ENCODE measurements at places on chromosomes 3 and 15.

DNA sequence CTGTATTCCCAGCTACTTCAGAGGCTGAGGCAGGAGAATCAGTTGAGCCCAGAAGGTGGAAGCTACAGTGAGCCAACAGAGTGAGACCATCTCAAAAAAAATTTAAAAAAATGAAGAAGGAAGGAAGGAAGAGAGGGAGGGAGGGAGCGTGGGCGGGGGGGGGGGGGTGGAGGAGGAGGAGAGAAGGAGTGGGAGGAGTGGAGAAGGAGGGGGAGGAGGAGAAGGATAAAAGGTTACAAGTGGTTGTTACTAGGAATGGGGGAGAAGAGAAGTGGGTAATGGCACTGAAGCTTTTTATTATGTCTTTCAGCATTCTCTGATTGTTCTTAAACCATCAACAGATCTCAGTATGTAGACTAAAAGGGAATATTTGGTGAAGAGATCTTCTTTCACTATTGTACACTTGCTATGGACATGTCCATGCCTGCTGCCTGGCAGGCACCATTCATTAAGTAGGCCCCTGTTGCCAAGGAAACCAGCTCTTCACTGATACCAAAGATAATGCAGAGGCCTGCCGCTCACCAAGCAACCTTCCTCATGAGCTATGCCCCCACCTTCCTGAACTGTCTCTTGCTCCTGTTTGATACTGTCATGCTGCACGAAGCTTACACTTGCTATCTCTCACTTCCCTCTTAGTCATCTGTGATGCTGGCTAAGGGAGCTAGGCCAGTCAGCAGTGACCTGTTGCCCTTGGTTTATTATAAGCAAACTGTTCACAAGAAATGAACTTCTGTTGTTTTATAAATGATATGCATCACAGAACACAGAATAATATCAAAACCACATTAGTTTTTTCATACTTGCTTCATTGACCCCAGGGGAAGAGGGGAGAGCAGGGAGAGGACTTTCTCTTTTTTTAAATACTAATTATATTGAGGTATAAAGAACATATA, 23.1 kb downstream of the EPM2AIP1 start:
- no peak for DNase-seq

GRCh38 chr3:170804078-170804477, 65.9 kb downstream of the RPL22L1 start:
- no peak for DNase-seq

- no peak for DNase-seq
Measured at GRCh38 chr3:37540786-37541185, 320.9 kb upstream of the CTDSPL start.

- no peak for DNase-seq
Measured at GRCh38 chr15:71207141-71207540, 91.9 kb downstream of the THSD4 start.

DNA sequence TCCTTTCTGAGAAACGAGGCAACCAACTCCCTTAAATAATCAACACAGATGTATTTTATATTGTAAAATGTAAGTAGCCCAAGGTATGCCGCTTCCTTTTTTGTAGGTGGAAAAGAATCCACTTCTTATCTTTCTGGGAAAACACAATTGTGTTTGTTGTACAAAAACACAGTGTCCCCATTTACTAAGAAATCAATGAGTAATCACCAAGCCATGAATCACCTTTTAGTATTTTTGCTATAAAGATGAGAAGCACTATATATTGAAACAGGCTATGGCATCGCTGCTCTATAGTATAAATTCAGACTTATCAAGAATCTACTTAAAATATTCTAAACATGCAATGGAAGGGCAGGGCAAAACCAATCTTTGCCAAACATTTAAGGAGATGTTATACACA, 104.0 kb downstream of the TNIK start:
- DNase-seq = no peak

DNA sequence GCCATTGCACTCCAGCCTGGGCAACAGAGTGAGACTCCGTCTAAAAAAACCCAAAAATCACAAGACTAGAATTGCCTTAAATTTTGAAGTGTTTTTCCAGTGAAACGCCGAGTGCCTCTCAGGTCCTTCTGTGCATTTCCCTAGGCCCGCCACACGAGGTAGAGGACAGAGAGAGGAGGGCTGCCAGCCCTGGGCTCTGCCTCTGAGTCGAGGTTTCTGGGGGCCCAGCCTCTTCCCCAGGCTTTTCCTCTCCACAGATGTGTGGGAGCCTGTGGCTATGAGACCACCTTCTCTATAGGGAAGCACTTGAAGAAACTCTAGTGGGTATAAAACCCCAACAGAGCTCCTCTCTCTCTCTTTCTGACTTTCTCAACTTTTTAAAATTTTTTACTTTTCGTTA, 10.9 kb upstream of the EHD4 start:
- DNase-seq = no peak

GRCh38 chr3:56459104-56459496, 9.2 kb downstream of the ERC2 start:
- no peak for DNase-seq

GRCh38 chr3:108137460-108137814, 46.6 kb upstream of the CD47 start:
- no peak for DNase-seq

DNA sequence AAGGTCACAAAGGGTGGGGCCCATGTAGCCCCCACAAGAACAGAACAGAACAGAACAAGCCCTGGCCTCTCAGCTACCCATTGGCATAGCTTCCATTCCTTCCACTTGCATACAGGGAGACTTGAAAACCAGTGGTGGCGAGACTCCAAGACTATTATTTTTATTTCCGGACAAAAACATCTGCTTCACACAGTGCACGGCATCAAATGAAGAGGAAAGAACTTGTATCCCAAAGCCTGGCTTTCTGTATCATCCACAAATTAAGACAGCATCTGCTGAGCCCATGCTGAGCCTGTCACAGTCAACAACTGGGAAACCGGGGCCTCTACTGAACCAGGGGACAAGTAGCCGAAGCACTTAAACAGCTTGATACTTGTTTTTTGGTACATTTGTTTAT, 56.0 kb downstream of the CLEC3B start:
- no peak for DNase-seq

GRCh38 chr3:174186377-174186989, 672.7 kb upstream of the NAALADL2 start:
- DNase-seq = no peak

DNA sequence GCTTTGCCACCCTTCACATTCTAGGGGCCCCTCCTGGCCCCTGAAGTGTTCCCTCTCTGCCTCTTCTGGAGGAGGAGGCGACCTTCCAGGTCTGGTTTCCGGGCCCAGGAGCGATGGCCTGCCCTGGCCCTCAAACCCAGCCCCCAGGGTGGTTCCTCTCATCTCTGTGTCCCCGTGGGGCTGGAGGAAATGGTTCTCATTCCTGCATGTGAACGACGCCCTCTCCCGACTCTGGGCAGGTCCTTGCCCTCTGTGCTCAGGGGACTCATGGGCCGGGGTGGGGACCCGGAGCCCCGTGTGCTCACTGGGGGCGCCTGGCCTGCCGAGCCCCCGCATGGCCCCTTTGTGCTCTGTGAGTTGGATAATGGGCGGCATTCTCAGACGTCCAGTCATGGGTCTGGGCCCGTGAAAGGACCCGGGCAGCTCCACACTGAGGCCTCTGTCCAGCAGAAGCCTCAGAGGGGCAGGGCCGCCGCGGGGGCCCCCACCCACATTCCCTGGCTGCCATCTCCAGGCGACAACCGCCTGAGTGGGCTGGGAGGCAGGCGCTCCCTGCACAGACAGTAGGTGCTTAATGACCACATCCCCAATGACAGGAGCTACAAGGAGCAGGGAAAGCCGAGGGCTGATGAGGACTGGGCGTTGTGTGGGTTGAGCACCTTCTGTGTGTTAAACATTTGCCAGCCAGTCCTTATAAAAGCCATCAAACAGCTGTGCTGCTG, 5.5 kb upstream of the PLXND1 start:
- DNase-seq = no peak

DNA sequence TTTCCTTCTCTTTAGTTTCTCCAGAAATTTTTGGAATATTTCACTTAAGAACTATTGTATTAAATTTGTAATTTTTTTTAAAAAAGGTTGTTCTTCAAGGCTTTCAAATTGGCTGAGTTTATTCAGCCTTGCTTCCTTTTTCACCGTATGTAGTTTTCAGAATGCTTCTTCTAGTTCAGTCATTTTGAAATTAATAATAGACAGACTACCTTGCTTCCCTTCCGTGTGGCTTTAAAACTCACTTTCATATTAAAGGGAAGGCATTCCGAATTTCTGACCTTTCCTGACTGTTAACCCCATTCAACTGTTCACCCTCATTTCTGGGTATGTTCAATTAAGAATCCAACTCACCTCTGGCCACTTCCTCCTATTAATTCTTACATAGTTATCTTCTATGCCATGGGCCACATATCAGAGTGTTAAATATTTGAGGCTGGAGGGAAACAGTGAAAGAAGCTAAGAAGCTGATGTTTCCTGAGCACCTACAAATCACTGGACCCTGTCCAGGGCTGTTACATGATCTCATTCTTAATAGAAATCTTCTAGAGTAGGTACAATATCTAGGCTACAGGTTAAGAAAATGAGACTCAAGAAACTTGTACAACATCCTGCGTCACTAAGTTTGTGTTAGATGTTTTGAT, 237.5 kb downstream of the P3H2 start:
- DNase-seq = no peak

DNA sequence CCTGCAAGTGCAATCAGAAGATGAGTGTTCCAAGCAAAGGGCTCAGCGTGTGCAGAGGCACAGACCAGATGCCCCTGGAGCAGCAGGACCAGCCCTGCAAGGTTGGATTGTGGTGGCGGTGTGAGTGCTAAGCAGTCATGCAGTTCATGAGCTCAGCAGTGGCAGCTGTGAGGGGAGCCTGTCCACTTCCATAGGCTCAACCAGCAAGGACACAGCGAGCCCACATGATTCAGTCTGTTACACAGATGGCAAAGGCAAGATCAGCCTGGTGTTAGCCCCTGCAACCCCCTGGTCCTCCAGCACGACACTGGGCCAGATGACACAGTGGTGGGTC, 95.9 kb upstream of the PRR23E start:
- no peak for DNase-seq

GRCh38 chr3:185779461-185779860, 45.4 kb downstream of the IGF2BP2 start:
- no peak for DNase-seq

- DNase-seq = no peak
Measured at GRCh38 chr15:31828594-31828993, 201.7 kb upstream of the CHRNA7 start.

GRCh38 chr3:194294199-194294894, 56.8 kb downstream of the CPN2 start:
- no peak for DNase-seq

- DNase-seq = no peak
Measured at GRCh38 chr15:66921319-66921915, 144.0 kb upstream of the SMAD3 start.

- no peak for DNase-seq
Measured at GRCh38 chr15:27936164-27936563, 163.0 kb downstream of the OCA2 start.

All from stimulated activated CD8-positive, alpha-beta memory T cell treated with anti-CD3 and anti-CD28 coated beads, Interleukin-15, amount 100 ng/mL, for 4 hours (primary cell).